ENCODE measurements at places on chromosomes 3 and 15.

GRCh38 chr3:51967384-51968169, at the start of gene PCBP4:
TSS of gene PCBP4 (minus strand) at chr3:51967454. CDS start at chr3:51961240, 6,214 bp downstream.
- DNase-seq, result no peak

DNA sequence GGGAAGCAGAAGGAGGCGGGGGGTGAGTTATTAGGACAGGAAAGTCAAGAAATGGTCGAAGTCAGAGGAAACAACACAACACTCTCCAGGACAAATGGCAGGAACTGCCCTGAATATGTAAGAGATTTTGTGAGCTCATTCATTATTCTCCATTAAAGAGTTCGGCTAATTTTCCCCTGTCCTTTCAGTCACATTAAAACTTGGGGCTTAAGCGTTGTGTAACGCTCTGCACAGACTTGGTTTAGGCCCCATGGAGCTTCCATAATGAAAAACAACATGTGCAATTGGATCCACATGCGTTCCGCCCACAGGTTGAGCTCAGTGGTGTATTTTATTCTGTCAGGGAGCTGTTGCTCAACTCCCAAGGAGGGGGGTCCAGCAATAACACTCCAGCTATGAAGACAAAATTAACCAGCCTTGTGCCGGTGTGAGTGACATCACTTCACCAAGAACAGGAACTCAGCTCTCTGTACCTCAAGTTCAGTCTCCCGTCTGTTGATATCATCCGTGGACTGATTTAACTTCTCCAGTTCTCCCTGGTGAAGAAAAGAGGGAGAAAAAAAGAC, 2.3 kb downstream of the SH3BP5 start:
- no peak for DNase-seq

DNA sequence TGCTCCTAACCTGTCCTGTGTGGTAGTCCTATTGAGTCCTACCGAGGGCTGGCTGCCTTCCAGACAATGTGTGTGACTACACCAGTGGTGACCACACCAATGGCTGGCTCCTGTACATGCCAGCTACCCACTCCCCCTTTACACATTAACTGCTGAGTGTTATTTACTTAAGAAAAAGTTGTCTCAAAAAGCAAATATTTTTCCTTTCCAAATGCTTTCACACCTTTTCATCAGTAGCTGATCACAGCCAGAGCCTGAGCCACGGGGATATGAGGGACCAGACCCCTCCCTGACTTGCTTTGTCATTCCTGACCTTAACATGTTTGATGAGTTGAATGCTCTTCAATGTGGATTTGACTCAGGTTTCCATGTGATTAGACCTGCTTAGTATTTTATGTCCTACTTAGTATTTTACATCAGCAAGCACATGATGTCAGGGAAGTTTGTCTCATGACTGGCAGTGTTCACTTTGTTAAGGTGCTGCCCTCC, 29.6 kb upstream of the GREM1 start:
- DNase-seq, result no peak

- DNase-seq, result no peak
Observed at GRCh38 chr3:103203441-103203840, 768.6 kb downstream of the ZPLD1 start.

DNA sequence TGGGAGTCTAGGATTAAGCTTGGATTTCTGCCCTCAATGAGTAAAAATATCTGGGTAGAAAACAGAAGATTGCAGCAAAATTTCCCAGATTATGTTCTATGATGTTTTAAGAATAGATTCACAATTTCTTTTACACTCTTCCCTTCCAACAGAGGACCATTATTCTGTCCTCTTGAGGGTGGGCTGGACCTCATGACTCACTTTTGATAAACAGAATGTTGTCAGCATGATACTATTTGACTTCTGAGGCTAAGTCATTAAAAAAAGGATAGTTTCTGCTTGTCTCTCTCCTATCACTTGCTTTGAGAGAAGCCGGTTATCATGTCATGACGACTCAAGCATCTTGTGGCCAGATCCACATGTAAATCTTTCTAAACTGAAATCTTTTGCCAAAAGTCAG, 396.2 kb upstream of the CDIN1 start:
- no peak for DNase-seq

DNA sequence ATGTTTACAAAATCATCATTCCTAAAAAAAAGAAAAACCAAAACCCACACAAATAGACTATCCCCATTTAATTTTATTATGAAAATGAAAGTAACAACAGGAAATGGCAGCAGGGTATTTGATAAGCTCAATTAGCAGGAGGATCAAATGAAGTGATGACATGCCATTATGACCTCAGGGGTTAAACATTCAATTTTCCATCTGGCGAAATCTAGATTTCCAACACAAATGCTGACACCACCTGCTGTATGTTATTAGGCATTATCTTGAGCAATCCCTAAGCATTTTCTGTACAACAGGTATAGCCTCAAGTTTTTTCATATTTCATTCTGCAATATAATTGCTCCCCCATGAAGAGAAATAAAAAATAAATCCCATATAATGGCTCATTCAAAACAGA, 57.1 kb downstream of the SHQ1 start:
- DNase-seq, result no peak

DNA sequence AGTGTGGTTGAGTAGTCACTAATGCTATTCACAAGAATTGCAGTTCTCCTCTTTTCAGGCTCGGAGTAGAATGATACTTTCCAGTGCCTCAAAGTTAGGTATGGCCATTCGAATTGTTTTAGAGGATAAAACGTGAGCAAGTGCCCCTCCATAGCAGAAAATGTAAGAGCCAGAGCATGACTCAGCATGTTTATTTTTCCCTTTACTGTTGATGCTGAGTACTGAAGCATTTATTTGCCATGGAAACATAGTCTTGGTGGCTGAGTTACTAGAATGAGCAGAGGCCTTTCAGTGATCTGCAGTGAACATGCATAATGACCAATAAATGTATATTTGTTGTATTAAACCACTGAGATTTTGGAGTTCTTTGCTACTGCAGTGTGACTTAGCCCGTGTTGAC, 540.6 kb downstream of the NLGN1 start:
- DNase-seq, result no peak

DNA sequence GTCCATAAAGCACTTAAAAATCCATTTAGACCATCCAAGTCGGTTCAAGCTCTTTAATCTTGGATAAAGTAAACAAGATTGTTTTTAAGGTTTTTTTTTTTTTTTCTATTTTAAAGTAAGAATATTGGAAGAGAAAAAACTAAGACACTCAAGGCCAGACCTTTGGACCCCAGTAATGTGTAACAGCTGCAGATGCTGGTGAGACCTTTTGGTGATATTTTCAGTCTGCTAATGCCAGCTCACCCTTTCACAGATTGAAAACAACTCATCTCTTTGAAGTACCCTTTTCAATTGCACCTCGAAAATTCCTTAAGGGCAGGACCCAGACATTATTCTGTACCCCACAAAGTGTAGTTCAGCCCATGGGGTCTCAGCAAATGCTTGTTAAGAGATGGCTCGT, 260.7 kb upstream of the CTNNB1 start:
- no peak for DNase-seq

DNA sequence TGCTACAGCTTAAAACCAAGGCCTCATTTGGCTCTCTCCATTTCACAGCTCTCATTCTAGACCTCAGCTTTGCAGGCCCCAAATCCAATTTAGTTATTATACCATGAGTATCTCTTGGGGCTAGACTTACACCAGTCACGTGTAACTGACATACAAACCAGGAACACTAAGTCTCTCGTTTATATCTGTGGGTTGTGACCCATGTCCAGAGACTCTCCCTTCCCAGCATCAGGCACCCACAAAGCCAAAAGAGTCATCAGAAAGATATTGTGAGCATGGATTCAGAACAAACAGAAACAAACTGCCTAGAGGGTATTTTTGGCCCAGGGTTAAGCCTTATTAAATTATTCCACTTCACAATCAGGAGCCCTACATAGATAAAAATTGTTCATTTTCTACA, 5.6 kb upstream of the CCDC13 start:
- DNase-seq, result no peak

DNA sequence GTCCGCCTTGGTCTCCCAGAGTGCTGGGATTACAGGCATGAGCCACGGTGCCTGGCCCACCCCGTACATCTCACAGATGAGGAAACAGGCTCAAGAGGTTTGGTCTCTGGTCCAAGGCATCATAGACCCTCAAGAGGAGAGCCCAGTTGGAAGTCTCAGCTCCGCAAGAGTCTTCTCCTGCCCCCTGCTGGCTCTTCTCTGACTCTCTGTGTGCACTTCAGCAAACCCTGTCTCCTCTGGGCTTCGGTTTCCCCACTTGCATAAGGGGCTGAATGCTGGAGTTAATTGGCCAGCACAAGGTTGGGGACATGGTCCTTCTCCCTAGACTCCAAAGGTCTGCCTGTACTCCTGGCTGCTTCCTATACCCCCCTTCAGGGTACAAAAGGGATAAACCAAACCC, 3.9 kb downstream of the MST1R start:
- no peak for DNase-seq

DNA sequence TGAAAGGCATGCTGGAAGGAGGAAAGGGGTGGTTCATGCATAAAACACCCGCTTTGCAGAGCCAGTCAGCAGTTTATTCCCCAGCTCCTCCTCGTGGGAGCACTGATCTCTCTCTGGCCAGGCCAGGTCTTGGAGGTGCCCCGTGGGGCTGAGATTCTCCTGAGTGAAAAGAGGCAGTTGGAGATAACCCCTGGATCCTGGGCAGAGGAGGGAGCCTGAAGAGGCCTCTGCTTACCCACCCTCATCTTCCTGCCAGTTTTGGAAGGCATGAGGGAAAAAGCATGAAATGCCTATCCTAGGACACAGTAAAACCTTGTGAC, 108.3 kb downstream of the SEMA5B start:
- DNase-seq, result no peak

DNA sequence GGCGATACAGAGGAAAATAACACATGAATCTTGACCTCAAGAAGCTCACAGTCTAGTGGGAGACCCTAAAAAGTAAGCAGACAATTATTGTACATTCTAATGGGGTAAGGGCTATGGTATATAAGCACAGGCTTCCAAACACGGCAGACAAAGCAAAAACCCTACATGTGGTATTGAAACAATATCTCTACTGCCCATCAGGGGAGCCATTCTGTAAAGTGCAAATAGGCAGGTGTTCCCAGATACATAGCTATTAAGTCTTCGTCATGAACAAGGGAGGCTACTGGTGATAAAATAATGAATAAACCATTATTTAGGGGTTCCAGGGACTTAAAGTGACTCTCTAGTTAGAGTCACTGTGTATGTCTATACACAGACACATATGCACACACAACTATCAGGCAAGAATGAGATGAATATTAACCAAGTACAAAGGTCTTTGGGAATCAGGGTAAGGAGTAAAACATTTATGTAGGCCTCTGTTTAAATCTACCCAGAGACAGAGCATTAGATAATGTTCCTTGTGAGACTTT, 38.7 kb upstream of the ASB14 start:
- DNase-seq, result no peak

GRCh38 chr15:52523192-52523591, 5.5 kb downstream of the MYO5A start:
- no peak for DNase-seq

GRCh38 chr3:79161941-79162340, 605.9 kb downstream of the ROBO1 start:
- DNase-seq, result no peak

DNA sequence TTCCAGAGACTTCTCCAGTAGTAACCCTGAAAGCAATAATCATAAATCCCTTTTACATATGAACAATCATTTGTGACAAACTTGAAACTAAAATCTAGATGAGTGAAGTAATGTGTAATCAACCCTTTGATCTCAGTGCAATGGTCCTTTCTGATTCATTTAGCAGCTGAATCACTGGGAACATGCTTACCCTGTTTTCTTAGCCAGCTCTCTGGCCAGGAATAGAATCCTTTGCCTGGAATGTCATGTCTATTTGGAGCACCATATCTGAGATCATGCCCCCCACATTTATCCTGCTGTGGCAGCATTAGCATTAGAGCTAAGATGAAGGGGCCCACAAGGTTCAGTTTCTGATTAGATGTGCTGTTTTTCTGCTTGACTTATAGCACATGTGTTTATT, 309.8 kb downstream of the OXSM start:
- no peak for DNase-seq

GRCh38 chr3:53888232-53888631, 3.4 kb downstream of the SELENOK start:
- no peak for DNase-seq

DNA sequence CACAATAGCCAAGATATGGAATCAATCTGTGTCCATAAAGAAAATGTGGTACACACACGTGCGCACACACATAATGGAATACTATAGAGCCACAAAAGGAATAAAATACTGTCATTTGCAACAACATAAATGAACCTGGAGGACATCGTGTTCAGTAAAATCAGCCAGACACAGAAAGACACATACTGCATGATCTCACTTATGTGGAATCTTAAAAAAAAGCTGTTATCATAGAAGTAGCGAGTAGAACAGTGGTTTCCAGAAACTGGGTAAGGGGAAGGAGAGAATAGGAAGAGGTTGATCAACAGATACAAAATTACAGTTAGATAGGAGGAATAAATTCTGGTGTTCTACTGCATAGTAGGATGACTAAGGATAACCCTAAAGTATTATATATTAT, 11.1 kb downstream of the ATOSA start:
- DNase-seq, result no peak

DNA sequence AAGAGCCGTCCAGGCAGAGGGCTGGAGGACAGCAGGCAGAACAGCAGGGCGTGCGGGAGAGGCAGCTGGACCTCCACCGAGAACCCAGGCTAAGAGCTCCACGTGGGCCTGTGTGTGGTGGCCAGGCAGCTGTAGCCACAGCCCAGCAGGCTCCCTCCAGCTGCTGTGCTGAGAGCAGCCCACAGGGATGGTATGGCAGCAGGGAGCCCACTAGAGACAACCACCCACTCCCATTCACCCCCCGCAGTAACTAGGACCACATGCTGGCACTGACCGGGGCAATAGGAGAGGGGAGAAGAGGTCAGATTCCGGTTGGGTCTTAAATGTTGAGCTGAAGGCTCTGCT, 25.6 kb upstream of the MUSTN1 start:
- DNase-seq, result no peak

DNA sequence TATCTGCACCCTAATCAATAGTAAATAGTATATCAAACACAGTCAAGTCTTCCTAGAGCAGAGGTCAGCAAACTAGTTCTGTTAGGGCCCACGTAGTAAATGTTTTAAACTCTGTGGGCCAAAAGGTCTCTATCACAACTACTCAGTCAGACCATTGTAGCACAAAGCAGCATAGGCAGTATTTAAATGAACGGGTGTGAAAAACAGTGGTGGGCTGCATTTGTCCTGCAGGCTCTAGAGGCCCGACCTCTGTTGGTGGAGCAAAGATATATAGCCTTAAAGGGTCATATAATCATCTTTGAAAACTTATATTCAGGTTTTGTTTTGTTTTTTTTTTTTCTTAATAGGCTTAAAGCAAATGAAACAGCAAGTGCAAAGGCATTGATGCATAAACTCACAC, 326.4 kb upstream of the TRIM42 start:
- no peak for DNase-seq

GRCh38 chr3:111143-112069, 85.2 kb upstream of the CHL1 start:
- no peak for DNase-seq

DNA sequence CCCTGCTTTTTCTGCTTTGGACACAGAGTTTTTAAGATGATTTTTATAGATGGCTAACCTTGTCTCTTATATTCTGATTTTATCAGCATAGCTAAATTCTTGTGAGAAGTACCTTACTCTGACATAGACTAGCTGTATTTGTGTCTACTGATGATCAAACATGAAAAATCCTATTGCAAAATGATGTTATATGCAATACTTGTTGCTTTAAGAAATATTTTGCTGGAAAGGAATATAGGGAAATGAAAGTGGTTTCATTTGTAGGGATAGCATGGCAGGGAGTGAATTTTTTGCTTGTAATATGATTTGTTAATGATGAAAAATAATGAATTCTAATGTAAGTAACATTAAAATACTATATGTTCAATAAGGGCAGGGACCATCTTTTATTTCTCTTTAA, 35.9 kb downstream of the CFAP91 start:
- DNase-seq, result no peak

GRCh38 chr3:145820170-145820569, 340.8 kb downstream of the PLOD2 start:
- DNase-seq, result no peak

Data from CD4-positive, alpha-beta T cell treated with Interferon alpha-2 for 1 hour (primary cell).